Stimulated activated CD4-positive, alpha-beta T cell treated with anti-CD3 and anti-CD28 coated beads, TNF-alpha, amount 100 ng/mL, for 1 hour (primary cell): ENCODE measurements at places on chromosomes 1 and 21.
A peak's percentile ranks its signal among the peaks of the same experiment; 100 is the strongest.

DNA sequence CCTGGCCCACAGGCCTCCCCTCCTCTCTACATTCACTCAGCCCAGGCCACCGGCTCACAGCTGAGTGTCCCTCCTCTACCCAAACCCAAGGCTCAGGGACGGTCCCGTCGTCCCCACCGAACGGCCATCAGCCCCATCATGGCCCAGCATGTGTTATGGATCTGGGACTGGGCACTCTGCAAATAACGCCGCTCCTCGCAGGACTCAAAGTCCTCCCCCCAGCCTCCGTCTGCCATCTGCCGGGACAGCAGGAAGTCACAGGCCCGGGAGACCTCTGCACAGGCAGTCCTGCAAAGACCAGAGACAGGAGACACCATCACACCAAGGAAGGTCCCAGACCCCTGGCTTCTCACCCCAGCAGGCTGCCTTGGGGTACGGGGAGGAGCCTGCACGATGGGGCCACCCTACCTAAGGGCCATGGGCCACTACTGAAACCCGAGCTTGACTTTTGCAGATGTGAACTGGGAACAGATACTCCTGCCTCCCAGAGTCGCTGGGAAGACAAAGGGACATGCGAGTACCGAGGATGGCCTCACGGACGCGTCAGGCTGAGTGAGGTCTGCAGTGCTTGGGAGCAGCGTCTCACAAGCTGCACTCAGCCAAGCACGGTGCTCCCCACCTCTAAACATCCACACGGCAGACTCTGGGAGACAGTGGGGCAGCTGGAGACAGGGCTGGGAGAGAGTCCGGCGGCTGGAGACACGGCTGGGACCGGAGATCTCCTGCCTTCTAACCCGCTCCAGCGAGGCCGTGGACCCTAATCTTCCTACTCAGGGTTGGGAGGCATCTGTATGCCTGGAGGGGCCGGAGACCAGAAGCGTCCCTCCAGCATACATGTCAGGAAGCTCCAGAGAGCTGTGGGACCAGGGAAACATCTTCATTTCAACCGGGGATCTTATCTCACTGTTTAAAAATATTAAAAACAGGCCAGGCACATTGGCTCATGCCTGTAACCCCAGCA, 10.4 kb upstream of the SPATC1L start:
- DNase-seq: no peak

DNA sequence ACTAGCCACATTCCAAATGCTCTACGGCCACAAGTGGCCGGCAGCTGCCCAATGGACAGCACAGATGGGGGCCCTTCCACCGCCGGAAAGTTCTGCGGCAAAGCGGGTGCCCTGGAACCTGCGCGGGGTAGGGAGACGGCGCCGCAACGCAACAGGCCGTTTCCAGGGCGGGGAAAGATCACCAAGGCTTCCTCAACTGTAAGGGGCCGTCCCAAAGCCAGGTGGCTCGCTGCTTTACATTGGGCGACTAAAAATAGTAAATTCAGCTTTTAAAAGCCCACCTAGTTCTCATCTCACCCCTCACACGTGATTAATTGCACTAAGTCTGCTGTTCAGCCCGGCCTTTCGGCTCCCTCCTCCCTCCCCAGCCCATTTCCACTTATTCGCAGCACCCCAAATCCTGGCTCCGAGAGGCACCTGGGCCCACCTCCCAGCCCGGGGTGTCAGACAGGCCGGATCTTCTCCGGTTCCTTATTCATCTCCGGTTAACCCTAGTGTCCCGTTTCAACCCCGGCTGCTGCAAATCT, 643 bp downstream of the CFAP298 start:
- DNase-seq: peak; percentile 10

DNA sequence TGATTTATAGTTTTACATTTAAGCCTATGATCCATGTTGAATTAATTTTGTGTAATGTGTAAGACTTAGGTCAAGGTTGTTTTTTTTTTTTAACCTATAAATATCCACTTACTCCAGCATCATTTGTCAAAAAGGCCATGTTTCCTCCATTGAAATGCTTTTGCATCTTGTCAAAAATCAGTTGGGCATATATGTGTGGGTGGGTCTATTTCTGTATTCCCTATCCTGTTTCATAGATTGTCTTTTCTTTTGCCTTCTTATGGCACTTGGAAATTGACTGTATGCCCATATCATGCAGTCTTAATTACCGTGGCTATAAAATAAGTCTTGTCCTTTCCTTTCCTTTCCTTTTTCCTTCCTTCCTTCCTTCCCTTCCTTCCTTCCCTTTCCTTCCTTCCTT, 138.2 kb downstream of the PRDM2 start:
- no peak for DNase-seq

- no peak for DNase-seq
Measured at GRCh38 chr1:11147197-11147770, 41.9 kb upstream of the ANGPTL7 start.

- DNase-seq: no peak
Measured at GRCh38 chr1:34113887-34114286, 51.1 kb downstream of the CSMD2 start.
